ENCODE measurements at places on chromosomes 3 and 15. TPM values are rescaled to one million over a fixed set of nuclear protein-coding genes. Genes with fewer than 3 reads are reported as not detected.

DNA sequence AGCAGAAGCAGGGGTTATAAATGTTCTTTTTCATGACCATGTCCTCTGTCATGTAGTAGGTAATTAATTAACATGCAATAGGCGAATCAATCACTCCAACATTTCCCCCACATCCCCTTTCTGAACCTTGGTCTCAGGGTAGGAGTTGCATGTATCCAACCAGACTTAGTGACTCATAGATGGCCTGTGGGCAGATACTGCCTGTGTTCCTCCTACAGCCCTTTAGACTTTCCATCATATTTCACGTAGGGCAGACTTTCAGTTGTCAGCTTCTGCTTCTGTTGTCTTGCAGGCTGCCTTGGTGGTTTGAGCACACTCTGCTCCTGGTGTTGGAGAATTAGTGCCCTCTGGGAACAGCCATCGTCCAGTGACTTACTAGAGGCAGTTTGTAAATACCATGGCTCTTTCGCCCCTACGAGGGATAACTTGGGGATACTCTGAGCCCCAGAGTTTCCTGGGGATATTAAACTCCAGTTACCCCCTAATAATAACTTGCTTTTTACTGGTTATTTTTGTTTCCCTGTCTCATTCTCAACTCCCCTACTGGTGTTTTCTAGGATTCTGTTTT lies 244.4 kb downstream of the EDEM1 start:
- no peak for DNase-seq

EIF2B5 gene
- total RNA-seq: 37.0 TPM

TMEM266 gene
- total RNA-seq: 8.1 TPM

DNA sequence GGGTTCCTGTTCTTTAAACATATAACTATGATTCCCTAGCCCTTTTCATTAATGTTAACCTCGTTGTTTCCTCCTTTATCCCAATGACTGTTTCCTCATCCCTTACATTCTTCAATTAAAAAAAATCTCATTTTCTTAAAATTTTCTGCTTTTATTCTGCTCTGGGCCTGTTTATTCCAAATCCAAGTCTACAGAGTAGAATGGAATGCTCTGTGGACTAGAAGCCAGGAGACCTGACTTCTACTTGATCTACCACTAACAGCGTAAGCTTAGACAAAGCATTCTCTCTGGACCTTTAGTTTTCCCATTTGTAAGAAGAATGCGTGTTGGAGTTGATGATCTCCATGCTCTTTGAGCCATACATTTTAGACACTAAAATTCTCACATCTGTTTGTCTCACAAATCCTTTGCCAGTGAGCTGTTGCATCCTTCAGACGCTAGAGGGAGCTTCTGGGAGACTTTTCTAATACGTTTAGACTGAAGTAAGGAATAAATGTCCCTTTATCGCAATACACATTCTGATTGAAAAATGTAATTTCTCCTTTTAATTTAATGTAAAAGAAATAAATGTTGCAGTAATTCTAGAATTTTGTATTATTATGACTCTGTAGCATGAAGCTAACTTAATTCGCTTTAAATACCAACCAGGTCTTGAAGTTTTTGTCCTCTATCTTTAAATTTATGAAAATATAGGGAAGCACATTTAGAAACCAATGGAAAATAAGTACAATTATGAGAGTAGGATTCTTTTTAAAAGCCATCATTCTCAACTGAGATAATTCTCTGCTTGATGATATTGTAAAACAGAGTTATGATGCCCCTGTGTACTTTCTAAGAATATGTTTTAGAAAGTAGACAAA lies 21.7 kb upstream of the GMNC start:
- peak; percentile 47 for DNase-seq

DNA sequence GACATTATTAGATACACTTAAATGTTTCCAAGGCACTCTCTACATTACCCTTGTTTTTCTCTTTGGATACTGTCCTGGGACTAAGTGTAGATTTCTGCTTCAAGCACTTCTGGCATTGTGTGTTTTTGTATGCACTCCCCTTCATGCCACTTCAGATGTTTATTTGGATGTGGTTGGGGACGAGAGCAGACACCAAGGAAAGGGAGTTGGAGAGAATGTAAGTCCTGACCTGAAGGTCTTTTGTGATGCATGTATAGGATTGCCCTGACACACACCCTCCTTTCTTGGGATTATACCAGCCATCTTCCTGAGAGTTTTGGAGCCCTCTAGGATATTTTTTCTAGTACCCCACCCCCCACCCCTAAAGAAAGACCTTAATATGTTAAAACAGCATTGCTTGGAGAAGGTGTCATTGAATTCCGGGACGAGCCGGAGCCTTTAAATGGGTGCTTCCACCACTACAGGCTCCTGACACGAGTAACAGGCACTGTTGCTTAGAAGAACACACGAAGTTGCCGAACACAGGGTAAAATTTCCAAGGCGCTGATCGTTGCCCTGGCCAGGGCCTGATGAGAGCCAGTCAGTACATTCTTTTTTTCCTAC lies 22.7 kb downstream of the PSMD6 start:
- DNase-seq: no peak

Data from endothelial cell (in vitro differentiated cells).